ENCODE measurements at places on chromosomes 1 and 21.

DNA sequence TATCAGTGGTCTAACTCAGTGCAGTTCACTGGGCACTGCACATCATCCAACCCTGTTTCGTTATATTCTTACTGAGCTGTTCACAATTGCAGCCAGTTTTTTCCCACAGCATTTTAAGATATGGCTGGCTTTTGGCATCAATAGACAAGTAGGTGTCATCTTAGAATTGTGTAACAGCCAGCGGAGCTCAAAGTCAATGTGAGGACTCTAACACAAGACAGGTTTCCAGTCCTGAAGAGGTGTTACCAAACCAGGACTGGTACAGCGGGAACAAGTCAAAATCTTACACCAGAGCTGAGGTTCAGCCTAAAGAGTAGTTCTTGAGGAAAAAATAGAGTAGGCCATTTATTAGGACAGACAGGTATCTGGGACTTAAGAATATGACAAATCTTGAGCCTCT is 313.3 kb downstream of the SEC16B start:
- no peak for DNase-seq

DNA sequence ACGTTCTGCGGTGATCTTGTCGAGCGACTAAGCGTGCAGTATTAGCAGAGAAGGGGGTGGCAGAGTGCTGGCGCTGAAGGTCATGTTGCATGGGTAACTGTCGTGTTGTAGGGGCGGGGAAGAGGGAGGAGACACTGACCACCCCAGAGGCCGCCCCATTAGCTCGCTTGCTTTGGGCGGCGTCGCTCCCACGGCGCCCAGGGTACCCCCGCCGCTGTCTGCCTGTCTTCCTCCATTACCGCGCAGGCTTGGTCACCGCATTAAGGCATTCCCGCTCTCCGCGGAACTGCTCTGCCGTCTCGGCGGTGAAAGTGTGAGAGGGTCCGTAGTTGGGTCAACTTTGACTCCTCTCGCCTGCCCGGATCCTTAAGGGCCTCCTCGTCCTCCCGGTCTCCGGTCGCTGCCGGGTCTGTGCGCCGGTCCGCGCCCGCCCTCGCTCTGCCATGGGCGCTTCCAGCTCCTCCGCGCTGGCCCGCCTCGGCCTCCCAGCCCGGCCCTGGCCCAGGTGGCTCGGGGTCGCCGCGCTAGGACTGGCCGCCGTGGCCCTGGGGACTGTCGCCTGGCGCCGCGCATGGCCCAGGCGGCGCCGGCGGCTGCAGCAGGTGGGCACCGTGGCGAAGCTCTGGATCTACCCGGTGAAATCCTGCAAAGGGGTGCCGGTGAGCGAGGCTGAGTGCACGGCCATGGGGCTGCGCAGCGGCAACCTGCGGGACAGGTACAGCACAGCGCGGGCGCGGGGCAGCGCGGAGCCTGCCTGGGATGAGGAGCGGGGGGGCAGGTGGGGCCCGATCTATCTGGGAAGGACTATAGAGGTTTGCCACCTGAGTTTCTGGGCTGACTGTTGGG is at the start of gene MTARC2:
Gene MTARC2 (plus strand): TSS at position 234 of the 846 bp plus-strand sequence. CDS start 210 bp downstream, at position 444.
- DNase-seq, result peak; percentile 50

GRCh38 chr1:60510162-60510561 is 436.6 kb upstream of the C1orf87 start:
- DNase-seq, result no peak

DNA sequence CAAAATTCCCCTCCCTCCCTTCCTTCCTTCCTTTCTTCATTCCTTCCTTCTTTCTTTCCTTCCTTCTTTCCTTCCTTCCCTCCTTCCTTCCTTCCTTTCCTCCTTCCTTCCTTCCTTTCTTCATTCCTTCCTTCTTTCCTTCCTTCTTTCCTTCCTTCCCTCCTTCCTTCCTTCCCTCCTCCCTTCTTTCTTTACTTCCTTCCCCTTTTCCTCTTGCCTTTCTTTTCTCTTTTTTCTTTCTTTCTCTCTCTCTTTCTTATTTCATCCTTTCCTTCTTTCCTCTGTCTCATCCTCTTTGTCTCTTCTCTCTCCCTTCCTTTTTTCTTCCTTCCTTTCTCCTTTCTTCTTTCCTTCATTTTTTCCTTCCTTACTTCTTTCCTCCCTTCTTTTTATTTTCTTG is 171.9 kb upstream of the BRINP3 start:
- DNase-seq, result no peak

DNA sequence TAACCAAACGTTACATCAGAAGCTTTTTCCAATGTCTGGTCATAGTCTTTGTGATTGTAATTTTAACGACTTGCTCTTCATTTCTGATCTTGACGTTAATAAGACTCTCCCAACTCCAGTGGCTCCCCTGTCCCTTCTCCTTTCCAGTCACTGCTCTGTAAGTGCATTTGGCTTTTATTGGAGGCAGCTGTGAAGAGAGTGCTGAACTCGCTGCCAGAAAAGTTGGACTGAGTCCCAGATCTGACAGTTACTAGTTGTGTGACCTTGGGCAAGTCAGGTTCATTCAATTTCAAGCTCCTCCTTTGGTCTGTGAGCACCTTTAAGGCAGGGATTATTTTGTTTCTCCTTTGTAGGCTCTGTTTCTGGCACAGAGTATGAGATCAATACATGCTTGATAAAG is 109.6 kb upstream of the TSPAN2 start:
- no peak for DNase-seq

DNA sequence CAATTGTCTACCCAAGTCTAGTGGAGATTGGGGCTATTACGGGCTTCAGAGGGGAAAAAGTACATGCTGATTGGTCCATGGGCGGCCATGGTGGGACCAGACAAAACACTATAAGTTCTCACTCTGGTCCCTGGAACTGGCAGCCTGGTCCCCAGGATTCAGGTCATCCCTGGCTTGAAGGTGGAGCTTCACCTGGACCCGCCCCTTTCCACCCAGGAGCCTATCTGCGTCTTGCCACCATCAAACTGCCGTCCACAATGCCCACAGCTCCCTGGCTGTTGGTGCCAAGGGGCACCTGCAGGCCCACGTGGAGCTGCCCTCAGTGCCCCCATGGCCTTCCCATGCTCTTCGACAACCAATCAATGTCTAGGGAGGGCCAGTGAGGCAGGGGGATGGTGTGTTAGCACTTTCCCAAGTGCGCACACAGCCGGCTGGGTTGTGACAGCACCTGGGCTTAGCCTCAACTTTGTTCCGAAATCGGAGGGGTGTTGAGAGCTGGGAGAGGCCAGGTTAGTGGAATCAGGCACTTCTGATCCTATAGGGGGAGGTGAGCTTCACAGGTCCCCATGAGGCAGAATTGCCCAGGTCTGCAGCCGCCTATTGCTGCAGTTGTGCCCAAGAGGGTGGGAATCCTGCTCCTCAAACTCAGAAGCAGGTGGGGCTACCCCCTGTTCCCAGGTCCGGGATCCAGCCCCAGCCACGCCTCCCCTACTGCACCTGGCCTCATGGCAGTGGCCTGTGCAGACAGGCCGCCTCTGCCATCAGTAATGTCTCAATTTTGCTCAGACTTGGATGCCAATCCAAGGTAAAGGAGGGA is 1369.4 kb upstream of the PRMT6 start:
- no peak for DNase-seq

GRCh38 chr1:204653590-204654340 is 31.8 kb downstream of the LRRN2 start:
- DNase-seq, result no peak

DNA sequence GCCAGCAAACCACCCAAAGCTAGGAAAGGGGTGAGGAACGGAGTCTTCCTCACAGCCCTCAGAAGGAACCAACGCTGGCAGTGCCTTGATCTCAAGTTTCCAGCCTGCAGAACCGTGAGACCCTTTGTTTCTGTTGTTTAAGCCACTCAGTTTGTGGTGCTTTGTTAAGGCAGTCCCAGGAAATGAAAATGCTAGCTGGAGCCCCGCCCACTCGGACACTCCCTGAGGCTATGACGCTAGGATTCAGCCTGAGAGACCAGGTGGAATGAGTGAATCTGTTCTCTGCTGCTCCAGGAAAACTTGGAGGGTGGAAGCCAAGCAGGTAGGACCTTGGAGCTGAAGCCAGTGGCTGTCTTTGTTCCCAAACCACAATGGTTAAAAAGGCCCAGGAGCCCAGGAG is 196.5 kb upstream of the POU3F1 start:
- DNase-seq, result no peak

DNA sequence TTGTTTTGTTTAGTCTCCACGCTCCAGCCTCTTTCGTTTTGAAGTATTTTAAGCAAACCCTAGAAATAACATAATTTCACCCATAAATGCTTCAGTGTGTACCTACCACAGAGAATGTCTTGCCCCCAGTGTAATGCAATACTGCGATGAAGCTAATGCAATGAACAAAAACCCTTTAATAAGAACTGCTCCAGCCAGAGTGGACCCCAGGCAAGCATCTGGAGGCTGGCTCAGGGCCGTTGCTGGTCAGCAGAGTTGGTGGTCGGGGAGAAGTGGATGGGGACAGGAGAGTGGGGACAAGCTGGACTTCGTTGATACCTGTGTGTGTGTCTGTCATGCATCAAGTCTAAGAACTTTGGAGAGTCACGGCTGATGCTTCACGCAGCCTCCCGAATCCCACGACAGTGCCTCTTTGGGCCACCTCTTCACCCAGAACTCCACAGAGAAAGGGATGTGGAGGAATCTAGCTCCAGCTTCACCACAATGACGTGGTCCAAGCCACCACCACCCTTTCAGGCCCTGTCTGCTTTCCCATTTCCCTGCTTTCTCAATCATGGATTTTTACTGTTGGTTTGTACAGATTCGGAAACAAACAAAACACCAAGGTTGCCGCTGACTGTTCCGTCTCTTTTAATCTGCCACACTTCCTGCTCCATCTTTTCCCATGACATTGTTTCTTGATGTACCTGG is 108.6 kb upstream of the ERRFI1 start:
- no peak for DNase-seq

DNA sequence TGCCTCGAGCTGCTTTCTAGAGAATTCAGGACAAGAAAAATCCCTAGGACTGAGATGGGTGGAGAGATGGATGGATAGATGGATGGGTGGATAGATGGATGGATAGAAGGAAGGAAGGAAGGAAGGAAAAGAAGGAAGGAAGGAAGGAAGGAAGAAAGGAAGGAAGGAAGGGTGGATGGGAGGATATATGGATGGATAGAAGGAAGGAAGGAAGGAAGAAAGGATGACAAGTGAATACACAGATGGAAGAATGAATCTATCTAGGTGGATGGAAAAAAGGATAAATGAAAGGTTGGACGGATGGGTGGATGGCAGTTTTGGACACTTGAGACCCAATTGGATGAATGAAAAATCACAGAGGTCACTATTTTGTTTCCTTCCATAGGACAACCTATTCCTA is 120.4 kb upstream of the KAZN start:
- DNase-seq, result no peak

GRCh38 chr21:38637161-38637560 is 138.9 kb upstream of the ERG start:
- no peak for DNase-seq

DNA sequence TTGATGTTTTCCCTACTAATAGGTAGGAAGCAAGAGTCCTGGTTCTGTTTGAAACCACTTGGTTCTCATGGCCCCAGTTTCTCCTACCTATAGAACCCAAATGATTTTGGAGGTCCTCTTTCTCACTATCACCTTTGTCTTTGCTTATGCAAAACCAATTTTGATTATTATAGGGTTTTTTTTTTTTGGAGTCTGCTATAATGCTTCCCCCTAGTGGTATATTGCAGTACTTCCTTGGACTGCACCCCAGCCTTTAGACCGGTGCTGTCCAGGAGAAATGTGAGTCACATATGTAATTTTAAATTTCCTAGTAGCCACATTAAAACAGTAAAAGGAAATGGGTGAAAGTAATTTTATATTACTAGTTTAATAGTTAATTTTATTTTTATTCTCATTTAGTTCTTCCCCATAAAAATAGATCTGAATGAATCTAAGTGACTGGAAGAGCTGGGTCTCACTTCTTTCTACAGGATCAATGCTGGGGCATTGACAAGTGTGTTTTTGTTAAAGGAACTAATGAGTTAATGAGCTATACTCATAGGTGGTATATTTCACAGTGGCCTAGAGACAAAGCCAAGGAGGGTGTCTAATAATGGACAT is 10.6 kb downstream of the FCMR start:
- peak; percentile 44 for DNase-seq

DNA sequence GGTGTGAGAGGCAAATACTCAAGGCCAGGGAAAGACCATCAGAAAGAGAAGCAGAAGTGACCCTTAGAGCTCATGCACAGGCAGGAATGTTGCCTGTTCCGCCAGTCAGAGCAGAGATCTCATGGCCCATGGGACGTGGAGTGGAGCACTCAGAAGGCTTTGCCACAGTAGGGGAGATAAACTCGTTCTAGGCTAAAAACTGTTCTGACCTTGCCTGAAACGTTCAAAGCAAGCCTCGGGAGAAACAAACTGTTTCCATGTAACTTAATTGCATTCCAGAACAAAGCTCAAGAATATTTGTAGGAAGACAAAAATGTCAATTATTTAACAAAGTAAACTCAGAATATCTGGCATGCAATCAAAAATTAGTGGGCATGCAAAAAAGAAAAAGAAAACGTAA is 20.7 kb upstream of the SLC19A1 start:
- no peak for DNase-seq

DNA sequence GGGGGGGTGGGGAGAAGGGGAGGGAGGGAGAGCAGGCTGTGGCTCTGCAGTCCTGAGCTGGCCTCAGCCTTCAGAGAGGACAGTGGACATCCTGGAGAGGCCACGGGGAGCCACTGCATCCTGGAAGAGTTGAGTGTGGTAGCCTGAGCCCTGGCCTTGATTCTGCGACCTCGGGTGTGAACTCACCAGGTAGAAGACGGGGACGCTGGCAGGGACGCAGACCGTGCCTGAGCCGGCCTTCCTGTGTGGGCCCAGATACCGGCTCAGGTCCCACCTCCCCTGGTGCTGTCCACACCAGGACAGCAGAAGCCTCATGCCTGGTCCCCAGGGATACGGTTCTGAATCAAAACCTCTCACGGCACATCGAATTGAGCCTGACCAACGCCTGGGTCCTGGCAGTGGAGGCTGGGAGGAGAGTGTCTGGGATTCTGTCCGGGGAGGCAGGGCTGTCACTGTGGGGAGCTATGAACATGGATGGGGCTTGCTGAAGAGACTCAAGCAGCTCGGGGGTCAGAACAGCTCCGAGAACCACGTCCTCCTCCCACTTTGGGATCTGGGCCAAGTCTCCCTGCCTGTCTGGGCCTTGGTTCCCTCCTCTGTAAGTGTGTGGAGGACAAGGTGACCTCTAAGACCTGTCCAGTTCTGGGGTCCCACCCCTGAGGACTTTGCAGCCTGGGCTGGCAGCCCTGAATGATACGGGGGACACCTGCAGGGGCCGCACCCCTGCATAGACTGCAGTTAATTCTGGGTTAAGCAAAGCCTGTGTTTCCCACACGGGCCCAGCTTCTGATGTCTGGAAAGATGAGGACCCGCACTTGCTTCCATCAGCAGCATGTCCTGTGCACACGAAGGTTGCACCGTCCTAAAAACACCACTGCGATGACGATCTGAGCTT is 30.4 kb downstream of the RRP1 start:
- DNase-seq, result no peak

- DNase-seq, result no peak
Observed at GRCh38 chr1:8891401-8891800, 12.9 kb upstream of the ENO1 start.

DNA sequence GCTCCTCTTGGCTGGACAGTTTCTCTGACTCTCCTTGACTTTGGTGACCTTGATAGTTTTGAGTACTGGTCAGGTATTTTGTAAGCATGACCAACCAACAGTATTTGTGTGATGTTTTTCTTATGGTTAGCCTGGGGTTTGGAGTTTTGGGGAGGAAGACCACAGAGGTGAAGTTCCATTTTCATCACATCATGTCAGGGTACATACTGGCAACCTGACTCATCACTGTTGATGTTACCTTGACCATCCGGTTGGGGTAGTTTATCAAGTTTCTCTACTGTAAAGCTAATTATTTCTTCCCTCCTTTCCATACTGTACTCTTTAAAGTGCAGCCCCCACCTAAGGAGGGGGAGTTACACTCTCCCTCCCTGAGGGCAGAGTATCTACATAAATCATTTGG is 13.4 kb downstream of the OSCP1 start:
- no peak for DNase-seq

All from NCI-H446 (cell line).